ENCODE measurements at places on chromosomes 7 and 10. TPM values are rescaled to one million over a fixed set of nuclear protein-coding genes. Genes with fewer than 3 reads are reported as not detected.

- no peak overlapping the region for H3K4me3 ChIP-seq
- H3K36me3 ChIP-seq, result no peaks in the 10 kb centered on the region
- peak; percentile 38 for DNase-seq
- H3K27ac ChIP-seq, result peak overlapping the region; percentile 30
These were observed 22.7 kb downstream of the FAM53B start for GRCh38 chr10:124721330-124722045.

CHAT gene
- 0.16 TPM for total RNA-seq

- no peaks in the 10 kb centered on the region for H3K4me1 ChIP-seq
- no peak overlapping the region for H3K27ac ChIP-seq
These were observed 7.7 kb downstream of the ABCB8 start for GRCh38 chr7:151035902-151036301.

- H3K27ac ChIP-seq, result no peak overlapping the region
- H3K36me3 ChIP-seq, result peaks cover 8% of the 10 kb centered on the region
- no peaks in the 10 kb centered on the region for H3K27me3 ChIP-seq
- no peak overlapping the region for H3K4me3 ChIP-seq
These were observed 94.3 kb downstream of the DLG5 start for GRCh38 chr10:77832238-77832637.

HTR5A gene
- total RNA-seq, result not detected

DNA sequence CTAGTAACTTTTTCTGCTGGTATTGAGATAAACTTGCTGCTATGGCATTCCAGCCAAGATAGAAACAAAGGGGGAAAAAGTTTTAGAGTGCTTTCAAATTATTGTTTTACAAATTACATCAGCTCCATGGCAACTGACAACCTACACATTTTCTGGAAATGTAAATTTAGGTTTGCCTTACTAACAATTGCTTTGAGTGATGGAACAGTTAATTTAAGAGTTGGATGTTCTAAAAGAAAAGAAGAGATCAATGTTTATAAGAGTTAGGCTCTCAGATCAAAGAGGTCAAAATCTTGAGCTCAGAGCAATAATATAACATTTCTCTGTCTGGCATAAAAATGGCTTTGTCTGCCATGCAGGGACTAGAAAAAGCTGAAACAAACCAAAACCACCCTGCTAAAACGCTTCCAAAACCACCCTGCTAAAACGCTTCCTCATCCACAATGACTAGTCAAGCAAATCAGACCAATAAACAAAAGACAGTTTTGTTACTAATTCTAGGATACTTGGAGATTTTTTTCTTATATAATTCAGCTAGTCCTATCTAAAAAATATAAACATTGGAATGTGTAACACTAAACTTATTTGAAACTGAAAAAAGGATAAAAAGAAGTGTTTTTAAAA lies 32.3 kb downstream of the ORC5 start:
- H3K4me3 ChIP-seq, result no peak overlapping the region

CRHR2 gene
- 0.16 TPM for total RNA-seq

DNA sequence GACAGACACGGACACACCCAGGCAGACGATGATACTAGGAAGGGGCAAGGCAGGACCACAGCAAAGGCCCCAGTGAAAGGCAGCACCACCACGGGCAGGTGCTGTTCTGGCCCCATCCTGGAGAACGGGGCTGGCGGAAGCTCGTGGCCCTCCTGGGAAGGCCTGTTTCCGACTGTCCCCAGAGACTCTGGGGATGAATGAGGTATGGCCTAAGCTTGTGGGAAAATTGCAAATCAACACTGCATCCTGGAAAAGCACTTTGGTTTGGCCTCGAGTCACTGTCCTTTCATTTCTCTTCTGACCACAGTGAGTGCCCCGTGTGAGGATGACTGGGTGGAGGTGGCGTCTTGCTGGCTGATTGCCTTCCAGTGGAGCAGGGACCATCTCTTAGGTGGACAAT lies 81.6 kb upstream of the ANLN start:
- no peak for DNase-seq
- H3K27me3 ChIP-seq, result no peaks in the 10 kb centered on the region
- H3K4me1 ChIP-seq, result no peaks in the 10 kb centered on the region
- H3K36me3 ChIP-seq, result no peaks in the 10 kb centered on the region

- no peaks in the 10 kb centered on the region for H3K36me3 ChIP-seq
- no peak overlapping the region for H3K27ac ChIP-seq
- no peak overlapping the region for H3K4me3 ChIP-seq
- no peaks in the 10 kb centered on the region for H3K27me3 ChIP-seq
- no peaks in the 10 kb centered on the region for H3K4me1 ChIP-seq
- no peak for DNase-seq
These were observed 414.2 kb upstream of the GALNT17 start for GRCh38 chr7:70717553-70718329.

DNA sequence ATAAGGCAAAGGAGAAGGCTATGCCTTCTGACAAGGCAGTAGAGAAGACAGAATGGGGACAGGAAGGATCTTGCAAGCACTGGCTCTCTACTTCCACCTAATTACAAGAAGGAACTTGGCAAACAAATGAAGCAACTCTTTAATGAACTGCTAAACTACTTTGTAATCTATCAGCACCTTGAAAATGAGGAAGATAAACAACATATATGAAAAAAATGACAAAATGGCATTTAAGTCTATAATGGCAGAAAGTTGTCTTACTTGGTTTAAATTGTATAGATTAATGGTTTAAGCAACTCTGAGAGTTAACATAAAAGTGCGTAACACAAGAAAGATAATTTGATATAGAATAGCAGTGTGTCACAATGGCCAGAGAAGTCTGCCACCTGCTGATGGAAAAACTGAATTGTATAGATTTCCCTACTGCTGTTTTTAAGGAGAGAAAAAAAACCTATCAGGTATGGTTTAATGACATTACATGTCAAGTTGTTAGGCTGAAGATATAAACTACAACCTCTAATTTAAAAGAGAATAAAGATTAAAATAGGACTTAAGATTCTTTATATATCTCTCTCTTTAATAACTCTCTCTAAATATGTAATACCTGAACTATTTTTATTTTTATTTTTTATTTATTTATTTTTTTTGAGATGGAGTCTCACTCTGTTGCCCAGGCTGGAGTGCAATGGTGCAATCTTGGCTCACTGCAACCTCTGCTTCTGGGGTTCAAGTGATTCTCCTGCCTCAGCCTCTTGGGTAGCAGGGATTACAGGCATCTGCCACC lies 11.8 kb downstream of the NT5C3A start:
- no peak overlapping the region for H3K4me3 ChIP-seq
- peak overlapping the region; percentile 34 for H3K27ac ChIP-seq
- H3K27me3 ChIP-seq, result no peaks in the 10 kb centered on the region
- H3K4me1 ChIP-seq, result peaks cover 5% of the 10 kb centered on the region

- no peaks in the 10 kb centered on the region for H3K4me1 ChIP-seq
- no peak overlapping the region for H3K27ac ChIP-seq
- no peaks in the 10 kb centered on the region for H3K27me3 ChIP-seq
- no peak for DNase-seq
These were observed 36.4 kb downstream of the FAM204A start for GRCh38 chr10:118305730-118306129.

GRCh38 chr7:66169616-66170015 lies 35.5 kb upstream of the TPST1 start:
- H3K36me3 ChIP-seq, result no peaks in the 10 kb centered on the region
- H3K27me3 ChIP-seq, result no peaks in the 10 kb centered on the region
- no peak for DNase-seq
- no peaks in the 10 kb centered on the region for H3K4me1 ChIP-seq

TLX1 gene
- total RNA-seq, result 0.21 TPM

DNA sequence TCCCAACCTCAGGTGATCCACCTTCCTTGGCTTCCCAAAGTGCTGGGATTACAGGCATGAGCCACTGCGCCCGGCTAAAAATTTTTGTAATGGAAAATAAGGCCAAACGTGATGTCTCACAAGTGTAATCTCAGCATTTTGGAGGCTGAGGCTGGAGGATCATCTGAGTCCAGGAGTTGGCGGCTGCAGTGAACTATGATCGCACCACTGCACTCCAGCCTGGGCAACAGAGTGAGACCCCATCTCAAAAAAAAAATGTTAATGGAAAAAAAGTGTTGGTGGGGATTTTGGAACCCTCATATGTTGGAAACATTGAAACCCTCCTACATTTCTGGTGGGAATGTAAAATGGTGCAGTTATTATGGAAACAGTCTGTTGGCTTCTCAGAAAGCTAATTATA lies 2.7 kb upstream of the SRPK2 start:
- no peaks in the 10 kb centered on the region for H3K4me1 ChIP-seq
- no peaks in the 10 kb centered on the region for H3K27me3 ChIP-seq
- H3K27ac ChIP-seq, result no peak overlapping the region
- H3K36me3 ChIP-seq, result no peaks in the 10 kb centered on the region
- DNase-seq, result no peak

SKAP2 gene
- 41.6 TPM for total RNA-seq

GRCh38 chr7:22386206-22386858 lies 29.4 kb upstream of the RAPGEF5 start:
- H3K36me3 ChIP-seq, result no peaks in the 10 kb centered on the region
- H3K4me3 ChIP-seq, result no peak overlapping the region
- H3K27ac ChIP-seq, result no peak overlapping the region
- H3K27me3 ChIP-seq, result no peaks in the 10 kb centered on the region

DKK1 gene
- 0.82 TPM for total RNA-seq

FLNC gene
- total RNA-seq, result 88.6 TPM

PDZD8 gene
- 68.5 TPM for total RNA-seq

- H3K27me3 ChIP-seq, result no peaks in the 10 kb centered on the region
- no peak overlapping the region for H3K4me3 ChIP-seq
- DNase-seq, result no peak
- H3K27ac ChIP-seq, result peak overlapping the region; percentile 7
These were observed 11.6 kb downstream of the TCF7L2 start for GRCh38 chr10:112961609-112962008.

TRIM50 gene
- not detected for total RNA-seq

DNA sequence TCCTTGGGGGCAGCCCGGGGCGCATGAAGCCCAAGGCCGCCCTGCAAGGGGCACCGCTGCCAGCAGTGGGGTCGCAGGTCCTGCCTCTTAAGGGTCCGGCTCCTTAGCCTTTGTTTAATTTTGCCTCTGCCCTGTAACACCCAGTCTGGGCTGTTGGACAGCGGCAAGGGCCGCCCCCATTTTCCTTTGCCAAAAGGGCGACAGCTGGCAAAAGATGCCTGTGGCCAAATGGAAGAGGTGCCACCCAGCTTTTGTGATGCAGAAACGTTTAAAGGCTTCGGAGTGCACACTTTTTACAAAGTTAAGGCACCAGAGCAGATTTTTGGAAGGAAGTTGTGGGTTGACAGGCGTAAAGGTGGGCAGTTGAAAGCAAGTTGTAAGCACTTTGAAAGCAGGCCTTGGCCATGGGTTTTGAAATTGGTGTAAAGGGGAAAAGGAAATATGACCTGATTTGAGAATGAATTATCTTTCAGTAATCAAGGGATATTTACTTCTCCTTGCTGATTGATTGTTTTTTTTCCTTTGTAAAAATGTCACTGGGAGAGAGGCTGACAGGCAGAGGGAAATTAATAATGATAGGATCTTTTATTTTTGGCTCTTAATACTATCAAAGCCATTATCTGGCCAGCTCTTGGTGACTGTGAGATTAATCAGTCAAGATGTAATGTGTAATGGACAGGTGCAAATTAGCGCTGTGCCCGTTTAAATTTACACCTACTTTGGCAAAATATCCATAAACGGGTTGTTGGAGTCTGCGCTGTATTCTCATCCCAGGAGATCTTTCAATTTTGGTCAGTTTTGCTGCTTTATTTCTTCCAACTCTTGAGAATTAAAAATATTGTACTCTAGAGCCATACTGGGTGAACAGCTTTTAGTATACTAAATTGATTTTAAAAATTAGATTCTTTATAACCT lies 1.2 kb downstream of the CASD1 start:
- peak overlapping the region; percentile 88 for H3K4me3 ChIP-seq
- H3K4me1 ChIP-seq, result peaks cover 12% of the 10 kb centered on the region
- no peaks in the 10 kb centered on the region for H3K36me3 ChIP-seq
- H3K27ac ChIP-seq, result peak overlapping the region; percentile 96
- H3K27me3 ChIP-seq, result no peaks in the 10 kb centered on the region
- peak; percentile 61 for DNase-seq

GRCh38 chr7:27737178-27737577 lies 2.8 kb upstream of the TAX1BP1 start:
- H3K36me3 ChIP-seq, result no peaks in the 10 kb centered on the region
- no peak overlapping the region for H3K27ac ChIP-seq
- no peak for DNase-seq
- H3K4me1 ChIP-seq, result peaks cover 4% of the 10 kb centered on the region

DNA sequence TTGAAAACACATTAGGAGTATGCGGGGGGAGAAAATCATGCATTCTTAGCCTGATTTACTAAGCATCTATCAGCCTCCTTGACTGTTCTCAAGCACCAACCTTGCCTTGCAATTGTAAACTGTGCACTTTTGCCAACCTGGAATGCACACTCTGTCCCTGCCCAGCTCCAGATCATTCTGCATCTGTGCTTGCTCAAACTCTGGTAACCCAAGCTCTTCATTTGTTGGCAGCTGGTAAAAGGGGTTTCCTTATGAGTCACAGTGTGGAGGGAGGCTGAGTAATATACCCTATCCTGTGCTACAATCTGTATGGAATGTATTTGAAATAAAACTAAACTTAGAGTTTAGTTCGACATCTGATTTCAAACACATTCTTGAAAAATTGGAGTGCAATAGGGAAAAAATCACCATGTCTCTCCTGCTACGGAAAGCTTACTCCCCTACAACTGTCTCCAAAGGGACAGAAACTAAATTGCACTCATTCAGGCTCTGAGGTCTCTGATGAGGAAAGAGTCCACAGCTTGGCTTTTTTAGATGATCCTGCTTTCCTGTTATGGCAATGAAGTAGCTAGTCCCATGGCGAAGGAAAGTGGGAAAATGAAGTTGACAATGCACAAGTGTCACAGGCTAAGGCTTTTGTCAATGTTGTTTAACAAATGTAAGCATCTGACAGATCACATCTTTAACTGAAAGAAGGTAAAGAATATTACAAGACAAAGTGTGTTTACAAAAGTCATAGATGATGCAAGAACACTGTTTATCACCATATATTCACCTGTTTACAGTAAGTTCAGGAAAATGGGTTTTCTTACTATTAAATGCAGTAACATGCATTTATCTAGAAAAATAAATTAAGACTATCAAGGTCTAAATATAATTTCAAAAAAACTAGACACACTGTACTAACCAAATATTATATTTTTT lies 61.9 kb downstream of the TES start:
- DNase-seq, result peak; percentile 32
- H3K27ac ChIP-seq, result peak overlapping the region; percentile 54
- no peak overlapping the region for H3K4me3 ChIP-seq
- no peaks in the 10 kb centered on the region for H3K4me1 ChIP-seq
- no peaks in the 10 kb centered on the region for H3K27me3 ChIP-seq
- H3K36me3 ChIP-seq, result no peaks in the 10 kb centered on the region

DNA sequence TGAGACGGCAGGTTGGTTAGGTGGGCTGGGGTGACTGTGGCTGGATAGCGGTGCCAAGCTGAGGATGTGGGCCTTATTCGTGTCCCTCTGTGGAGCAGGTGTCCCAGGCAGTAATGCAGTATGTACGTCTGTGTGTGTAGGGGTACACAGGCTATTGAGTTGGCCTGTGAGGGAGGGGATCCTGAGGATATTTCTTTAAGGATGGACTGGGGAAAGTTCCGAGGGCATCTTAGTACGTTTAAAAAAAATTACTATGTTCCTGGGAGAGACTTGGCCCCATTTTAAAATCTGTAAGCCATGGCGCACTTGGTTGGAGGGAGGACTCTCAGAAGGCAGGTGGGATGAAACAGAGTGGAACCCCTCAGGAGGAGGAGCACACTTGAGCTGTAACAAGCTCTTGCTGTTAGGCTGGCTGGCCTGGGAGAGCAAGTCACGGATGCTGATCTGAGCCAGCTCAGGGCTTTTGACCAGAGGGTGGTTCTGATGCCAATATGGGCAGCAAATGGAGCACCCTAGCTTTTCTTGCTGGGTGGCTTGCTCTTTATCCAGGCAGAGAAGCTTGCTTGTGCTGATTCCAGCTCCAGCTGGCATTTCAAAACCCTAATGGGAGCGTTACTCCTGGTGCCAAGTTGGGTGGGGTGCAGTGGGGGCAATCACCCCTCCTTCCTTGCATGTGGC lies 765 bp downstream of the WBP1L start:
- no peaks in the 10 kb centered on the region for H3K27me3 ChIP-seq
- no peak for DNase-seq
- H3K27ac ChIP-seq, result peak overlapping the region; percentile 79
- H3K36me3 ChIP-seq, result no peaks in the 10 kb centered on the region
- H3K4me3 ChIP-seq, result peak overlapping the region; percentile 97

DPCD gene
- 19.2 TPM for total RNA-seq

Data from colonic mucosa (tissue), 4 donors.